ENCODE measurements at places on chromosomes 13 and 19.

- no peak for DNase-seq
Measured at GRCh38 chr13:100434010-100434763, 154.4 kb downstream of the GGACT start.

DNA sequence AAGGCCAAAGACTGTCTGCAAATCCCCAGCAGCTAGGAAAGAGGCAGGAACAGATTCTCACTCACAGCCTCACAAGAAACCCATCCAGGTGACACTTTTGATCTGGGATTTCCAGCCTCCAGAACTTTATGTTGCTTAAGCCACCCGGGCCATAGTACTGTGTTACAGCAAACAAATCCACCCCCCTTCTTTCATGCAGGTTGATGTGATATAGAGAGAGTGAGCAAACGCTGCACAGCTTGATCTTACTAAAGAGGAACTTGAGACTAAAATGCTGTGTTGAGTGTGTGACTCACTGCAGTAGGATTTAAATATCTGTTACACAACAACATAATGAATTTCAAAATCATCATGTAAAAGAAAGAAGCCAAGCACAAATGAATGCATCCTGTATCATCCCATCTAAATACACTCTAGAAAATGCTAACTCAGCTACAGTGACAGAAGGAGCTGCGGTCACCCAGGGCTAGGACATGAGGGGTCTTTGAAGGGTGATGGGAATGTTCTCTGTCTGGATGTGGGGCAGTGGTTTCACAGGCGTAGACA is 32.2 kb downstream of the RCBTB2 start:
- DNase-seq, result no peak

DNA sequence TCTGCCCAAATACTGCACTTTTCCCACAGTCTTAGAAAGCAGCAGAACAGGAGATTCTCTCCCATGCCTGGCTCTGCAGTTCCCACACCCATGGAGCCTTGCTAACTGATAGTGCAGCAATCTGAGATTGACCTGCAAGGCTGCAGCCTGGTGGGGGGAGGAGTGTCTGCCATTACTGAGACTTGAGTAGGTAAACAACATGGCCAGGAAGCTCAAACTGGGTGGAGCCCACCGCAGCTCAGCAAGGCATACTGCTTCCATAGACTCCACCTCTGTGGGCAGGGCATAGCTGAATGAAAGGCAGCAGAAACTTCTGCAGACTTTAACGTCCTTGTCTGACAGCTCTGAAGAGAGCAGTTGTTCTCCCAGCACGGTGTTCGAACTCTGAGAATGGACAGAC is 358.5 kb upstream of the PCDH9 start:
- DNase-seq, result no peak

DNA sequence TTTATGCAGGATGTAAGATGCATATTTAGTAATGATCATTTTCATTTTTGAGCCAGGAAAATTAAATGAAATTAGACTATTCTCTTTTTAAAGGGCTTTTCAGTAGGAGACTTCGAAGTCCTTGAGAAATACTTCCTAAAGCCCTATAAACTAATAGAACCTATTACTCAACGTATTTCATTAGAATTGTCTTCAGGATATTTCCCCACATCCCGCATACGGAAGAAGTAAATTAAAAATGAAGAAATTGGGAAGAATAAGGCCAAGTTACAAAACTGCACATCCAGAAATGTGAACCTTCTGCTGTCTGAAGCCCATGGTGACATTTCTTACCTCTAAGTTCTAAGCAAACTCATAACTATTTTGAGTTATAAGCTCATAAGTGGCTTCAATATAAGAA is 66.5 kb downstream of the RXFP2 start:
- no peak for DNase-seq

- no peak for DNase-seq
Measured at GRCh38 chr19:30420881-30421280, 48.7 kb downstream of the ZNF536 start.

DNA sequence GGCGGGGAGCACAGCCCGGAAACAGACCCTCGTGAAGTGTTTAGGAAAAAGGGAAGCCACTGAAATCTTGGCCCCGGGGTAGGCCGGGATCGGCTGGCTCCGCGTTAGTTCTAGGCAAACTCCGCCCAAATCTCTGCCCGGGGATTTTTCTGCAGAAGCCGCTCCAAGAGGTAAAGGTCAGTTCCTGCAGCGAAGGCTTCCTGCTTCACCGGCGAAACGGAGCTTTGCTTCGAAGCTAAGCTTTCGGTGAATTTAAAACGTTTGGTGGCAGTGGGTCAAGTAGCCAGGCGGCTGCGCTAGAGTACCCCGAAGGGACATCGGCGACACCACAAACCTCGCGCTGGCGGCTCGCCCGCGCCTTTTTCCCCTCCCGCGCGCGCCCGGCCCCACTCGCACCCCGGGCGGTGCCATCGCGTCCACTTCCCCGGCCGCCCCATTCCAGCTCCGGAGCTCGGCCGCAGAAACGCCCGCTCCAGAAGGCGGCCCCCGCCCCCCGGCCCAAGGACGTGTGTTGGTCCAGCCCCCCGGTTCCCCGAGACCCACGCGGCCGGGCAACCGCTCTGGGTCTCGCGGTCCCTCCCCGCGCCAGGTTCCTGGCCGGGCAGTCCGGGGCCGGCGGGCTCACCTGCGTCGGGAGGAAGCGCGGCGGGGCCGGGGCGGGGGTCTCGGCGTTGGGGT is 441 bp downstream of the GJB2 start:
- no peak for DNase-seq

- no peak for DNase-seq
Measured at GRCh38 chr13:50348371-50348770, 333.1 kb downstream of the KCNRG start.

- no peak for DNase-seq
Measured at GRCh38 chr13:43036351-43037250, 13.2 kb downstream of the DNAJC15 start.

GRCh38 chr19:5369962-5370367 is 29.4 kb upstream of the PTPRS start:
- DNase-seq, result no peak

DNA sequence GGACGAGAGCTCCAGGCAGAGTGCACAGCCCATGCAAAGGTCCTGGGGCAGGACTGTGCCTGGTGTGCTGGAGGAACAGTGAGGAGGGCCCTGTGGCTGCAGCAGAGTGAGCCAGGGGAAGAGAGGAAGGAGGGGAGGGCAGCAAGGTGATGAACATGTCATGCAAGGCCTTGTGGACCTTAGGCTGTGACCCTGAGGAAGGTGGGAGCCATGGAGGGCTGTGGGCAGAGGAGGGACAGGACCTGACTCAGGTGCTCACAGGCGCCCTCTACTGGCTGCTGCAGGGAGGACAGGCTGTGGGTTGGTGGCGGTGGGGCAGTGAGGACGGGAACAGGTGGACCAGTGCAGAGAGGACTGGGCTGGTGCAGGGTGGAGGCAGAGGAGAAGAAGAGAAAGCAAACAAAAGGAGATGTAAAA is 170.3 kb downstream of the PTPRS start:
- DNase-seq, result no peak

GRCh38 chr19:1284979-1285736 is 515 bp upstream of the EFNA2 start:
- DNase-seq, result no peak

GRCh38 chr13:109707742-109708617 is 78.4 kb downstream of the IRS2 start:
- no peak for DNase-seq

- no peak for DNase-seq
Measured at GRCh38 chr13:29562786-29563438, 32.6 kb downstream of the SLC7A1 start.

DNA sequence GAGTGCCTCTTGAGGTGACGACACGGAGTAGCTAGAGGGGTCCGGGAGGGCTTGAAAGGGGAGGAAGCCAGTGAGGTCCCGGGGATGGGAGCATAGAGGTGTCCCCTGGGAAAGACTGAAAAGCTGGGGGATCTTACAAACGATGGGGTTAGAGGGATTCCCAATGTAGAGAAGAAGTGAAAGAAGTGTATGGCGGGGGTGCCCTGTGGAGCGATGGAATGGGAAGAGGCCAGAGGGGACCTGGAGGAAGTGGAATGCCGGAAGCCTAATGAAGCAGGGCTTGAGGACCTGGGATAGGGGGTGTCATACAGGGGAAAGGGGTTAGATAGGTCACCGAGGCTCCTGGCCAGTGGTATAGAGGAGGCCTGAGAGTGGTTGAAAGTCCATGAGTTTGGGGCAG is 580 bp downstream of the AP2A1 start:
- DNase-seq, result no peak

DNA sequence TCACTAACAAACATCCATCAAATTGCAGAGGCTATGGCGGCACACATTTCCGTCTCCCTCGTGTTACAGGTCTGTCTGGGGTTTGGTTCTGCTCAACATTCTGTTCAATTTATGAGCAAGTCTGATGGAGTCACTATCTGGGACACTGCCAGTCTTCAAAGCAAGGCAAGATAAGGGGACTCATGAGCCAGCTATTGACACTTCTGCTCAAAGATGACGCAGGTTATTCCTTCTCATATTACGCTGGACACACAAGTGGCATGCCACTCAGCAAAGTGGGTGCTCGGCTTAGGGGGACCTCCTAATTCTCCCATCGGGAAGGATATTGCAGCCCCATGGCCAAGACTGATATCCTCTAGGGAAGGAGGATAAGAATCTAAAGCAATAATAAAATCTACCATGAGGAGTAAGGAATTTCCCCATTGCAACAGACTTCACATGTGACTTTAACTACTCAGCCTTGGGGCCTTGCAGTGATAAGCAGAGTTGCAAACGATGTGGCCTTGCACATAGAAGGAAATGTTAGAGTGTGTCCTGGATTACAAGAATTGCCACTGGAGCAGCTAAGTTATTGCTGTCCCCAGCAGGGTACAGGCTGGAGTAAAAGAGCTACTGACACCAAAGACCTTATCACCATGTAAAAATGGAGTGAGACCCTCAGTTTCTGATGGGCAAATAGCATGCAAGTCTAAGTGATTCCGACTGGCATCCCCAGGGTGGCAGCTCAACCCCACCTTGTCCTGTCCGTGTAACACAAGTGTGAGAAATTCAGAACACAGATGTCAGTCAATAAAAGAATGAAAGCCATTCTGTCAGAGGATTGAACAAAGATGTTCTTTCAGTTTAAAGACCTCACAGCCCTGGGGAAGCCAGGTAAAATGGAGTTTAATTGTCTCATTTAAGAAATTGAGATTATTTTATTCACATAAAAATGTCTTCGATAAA is 306.1 kb downstream of the IRS2 start:
- DNase-seq, result no peak

DNA sequence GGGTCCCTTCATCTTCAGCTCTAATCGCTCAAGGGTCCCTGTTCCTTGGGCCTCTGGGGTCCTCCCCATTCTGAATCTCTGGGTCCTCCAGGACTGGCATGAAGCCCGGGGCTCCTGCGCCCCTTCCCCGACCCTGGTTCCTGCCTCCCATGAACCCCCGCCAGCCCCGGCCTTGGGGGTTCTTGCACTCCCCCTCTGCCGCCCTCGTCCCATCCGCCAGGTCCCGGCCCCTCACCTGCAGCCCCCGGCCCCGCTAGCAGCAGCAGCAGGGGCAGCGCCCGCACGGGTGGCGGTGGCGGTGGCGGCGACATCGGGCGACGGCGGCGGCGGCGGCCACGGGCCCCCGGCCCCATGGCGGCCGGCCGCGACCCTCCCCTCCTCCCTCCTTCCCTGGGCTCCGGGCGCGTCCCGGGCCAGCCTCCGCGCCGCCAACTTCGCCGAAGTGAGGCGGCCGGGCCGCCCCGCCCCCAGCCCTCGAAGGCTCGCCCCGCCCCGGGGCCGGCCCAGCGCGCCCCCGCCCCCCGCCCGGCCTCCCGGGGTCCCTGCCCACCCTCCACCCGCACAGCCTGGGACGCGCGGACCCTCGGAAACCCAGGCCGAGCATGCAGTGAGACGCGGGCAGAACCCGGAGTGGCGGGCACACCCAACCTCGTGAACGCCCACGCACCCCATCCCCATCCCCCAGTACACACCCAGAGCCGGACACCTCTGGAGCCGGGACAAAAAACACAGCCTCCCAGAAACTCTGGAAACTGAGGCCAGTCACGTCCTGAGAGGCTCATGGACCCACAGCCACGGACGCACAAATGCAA is at the start of gene NOTCH3:
NOTCH3 (minus strand) TSS at position 443 of the 812 bp plus-strand sequence; CDS start at position 353, 90 bp downstream.
- DNase-seq, result no peak

DNA sequence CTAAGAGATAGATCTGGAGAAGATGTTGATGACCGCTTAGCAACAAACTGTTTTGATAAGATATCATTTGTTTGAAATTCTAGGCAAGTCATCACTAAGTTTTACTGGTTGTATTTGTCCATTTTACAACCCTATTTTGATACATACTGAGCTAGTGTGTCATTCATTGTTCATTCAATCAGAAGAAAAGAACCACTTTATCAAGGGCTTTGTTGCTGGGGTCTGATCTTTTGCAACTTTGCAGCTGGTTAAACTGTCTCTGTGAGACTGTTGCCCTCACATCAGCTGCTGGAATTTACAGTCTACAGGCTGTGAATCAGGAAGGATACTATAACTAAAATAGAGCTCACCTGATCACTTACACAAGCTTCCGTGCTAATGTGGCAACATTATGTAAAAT is 290.5 kb downstream of the RFC3 start:
- no peak for DNase-seq

DNA sequence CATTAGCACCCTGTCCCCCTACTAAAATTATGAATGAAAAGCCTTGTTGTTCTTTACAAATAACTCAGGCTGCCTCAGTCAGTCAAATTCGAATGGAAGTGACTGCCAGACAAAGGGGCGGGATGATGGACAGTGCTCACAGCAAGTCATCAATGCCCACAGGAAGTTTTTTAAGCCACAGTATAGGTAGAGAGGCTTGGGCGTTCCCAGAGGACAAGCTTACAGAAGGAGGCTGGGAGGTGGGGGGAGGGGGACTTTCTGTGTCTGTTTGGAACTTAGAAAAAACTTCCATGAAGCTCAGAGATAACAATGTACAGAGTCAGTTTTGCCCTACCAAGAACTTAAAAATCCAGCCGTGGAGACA is 18.5 kb upstream of the SPRY2 start:
- DNase-seq, result no peak

DNA sequence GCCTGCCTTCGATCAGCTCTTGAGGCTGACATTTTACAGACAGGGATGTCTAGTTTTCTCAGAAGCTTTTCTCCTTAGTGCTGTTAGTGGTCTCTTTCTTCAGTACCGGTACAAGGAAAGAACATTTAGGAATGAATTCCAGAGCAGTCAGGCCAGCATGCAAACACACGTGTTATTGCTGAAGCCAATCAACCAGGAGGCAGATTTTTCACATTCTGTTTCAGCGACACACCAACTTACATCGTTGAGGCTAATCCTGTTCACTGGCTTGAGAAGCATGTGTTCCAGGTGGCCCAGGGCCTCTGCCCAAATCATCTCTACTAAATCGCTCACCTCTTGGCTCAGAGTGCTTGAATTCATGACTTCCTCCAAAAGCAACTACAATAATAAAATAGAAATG is 19.2 kb downstream of the PARP4 start:
- no peak for DNase-seq

GRCh38 chr13:39397896-39398265 is 205.1 kb downstream of the LHFPL6 start:
- no peak for DNase-seq

- DNase-seq, result no peak
Measured at GRCh38 chr19:38458991-38459390, 25.5 kb downstream of the RYR1 start.
